ENCODE measurements at places on chromosomes 1 and 21.

GRCh38 chr1:26190373-26190987 is at the start of gene CATSPER4:
TSS of gene CATSPER4 (plus strand) at chr1:26190602. CDS start at chr1:26190628, 26 bp downstream.
- no peak for DNase-seq

GRCh38 chr1:58293388-58293787 is 253.1 kb downstream of the OMA1 start:
- no peak for DNase-seq

GRCh38 chr1:97427371-97427770 is 493.5 kb downstream of the DPYD start:
- no peak for DNase-seq

DNA sequence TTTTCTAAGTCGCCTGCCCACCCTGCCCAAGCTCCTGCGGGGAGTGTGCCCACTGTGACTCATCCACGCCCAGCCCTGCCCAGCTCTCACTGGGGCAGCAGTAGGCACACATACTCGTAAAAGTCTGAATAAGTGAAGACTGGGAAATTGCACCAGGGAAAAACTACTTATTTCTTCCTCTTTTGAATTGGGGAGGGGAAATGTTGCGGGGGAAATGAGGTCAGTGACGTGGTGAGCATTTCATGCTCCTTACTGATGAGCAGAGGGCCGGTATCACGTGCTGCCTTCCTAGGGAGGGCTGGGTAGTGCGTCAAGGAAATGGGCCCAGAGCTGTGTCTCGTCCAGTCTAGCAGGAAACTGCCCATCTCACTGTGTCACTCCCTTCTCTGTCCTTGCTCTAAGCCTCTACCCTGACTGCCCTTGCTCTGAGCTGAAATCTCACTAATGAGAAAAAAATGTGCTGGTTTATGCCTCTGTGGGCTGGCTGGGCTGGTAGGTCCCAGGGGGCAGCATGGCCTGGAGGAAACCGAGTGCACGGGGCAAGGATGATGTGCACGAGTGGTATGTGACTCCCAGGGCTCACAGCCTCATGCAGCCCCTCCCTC is 13.5 kb upstream of the TNFRSF1B start:
- DNase-seq = no peak

DNA sequence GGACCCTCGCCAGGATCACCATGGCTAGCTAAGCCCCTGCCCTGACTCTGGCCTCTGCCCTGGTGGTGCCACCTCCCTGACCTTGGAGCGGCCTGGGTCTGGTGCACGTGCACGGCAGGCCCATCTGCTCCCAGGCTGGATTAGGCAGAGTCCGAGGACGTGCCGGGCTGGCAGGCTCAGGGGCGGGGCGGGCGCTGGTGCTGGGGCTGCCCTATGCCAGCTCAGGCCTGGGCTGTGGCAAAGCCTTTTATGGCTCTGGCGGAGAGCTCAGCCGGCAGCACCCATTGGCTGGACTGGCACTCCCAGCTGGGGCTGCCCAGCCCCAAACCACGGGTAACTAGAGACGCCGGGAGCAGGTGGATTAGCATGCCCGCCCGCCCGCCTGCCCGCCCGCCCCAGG is 17.1 kb upstream of the EDN2 start:
- DNase-seq = no peak

GRCh38 chr1:31919591-31919990 is 18.6 kb downstream of the PTP4A2 start:
- DNase-seq = no peak

- DNase-seq = no peak
Observed at GRCh38 chr1:109623601-109624161, 4.0 kb downstream of the AMPD2 start.

DNA sequence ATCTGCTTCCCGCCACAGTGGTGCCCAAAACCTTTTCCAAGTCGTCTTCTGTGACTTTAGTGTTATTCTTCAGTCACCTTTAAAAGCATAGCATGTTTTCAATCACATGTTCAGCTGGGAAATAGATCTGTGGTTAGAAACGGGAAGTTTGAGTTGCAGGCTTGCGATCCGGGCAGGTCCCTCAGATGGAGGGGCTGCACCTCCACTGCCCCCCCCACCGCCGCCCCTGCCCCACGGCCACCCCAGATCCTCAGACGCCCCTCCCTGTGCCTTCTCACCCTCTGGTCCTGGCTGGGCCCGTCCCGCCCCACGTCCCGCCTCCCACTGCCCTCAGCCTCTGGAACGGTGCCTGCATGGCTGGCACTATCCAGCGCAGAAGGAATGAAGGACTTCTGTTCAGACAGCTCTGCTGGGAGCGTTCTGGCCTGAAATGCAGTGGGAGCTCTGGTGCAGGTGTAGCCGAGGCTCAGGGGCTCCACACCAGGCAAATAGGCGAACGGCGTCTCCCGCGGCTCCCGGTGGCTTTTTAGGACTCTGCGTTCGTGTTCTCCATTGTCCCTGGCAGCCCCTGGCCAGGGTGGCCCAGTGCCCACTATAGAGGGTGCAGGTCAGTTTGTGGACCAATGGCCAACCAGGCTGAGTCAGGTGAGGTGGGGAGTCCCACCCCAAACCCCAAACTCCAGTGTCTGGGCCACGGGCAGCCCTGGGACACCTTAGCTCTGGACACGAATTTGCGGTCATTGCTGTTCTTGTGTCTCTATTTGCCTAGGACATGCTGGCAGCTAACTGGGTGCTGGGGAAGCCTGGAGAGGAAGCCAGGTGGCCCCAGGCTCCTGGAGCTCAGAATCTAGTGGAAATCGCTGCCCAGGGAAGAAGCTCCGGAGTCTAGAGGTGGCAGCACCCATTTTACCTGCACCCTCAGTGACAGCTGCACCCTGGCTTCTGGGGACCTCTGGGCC is 67.1 kb downstream of the FAAP20 start:
- DNase-seq = no peak

DNA sequence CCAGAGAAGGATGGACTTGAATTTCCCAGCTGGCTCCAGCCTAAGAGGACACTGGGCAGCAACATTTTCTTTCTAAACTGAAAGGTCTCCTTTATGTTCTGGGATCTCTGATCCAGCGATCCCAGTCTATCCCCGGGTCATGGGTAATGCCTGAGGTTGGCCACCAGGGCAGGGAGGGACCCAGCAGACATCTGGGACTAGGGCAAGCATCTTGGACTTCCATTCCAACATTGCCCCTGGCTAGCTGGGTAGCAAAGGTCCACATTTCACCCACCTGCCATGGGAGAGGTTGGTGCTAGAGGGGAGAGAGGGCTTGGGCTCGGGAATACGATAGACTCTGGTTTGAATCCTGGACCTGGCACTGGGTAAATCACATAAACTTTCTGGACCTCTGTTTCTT is 84.6 kb downstream of the LRRN2 start:
- no peak for DNase-seq

- no peak for DNase-seq
Observed at GRCh38 chr1:235225299-235225698, 64.2 kb upstream of the RBM34 start.

DNA sequence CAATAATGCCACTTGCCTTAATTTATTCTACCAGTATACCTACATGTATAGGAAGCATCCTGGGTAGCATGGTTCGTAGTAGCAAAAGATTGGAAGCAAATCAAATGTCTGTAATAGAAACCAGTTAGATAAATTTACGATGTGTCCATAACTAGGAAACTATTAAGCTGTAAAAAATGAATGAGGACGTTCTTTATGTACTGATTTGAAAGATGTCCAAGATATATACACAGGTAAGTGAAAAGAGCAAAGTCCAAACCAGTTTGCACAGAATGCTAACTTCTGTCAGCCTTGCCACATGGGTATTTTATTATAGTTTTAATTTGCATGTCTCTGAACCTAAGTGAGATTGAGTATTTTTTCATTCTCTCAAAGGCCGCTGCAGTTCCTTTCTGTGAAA is 251.8 kb upstream of the IRF2BP2 start:
- no peak for DNase-seq

GRCh38 chr1:192984080-192984479 is 75.1 kb downstream of the UCHL5 start:
- no peak for DNase-seq

GRCh38 chr1:20486457-20487235 is 636 bp upstream of the CAMK2N1 start:
- DNase-seq = no peak

DNA sequence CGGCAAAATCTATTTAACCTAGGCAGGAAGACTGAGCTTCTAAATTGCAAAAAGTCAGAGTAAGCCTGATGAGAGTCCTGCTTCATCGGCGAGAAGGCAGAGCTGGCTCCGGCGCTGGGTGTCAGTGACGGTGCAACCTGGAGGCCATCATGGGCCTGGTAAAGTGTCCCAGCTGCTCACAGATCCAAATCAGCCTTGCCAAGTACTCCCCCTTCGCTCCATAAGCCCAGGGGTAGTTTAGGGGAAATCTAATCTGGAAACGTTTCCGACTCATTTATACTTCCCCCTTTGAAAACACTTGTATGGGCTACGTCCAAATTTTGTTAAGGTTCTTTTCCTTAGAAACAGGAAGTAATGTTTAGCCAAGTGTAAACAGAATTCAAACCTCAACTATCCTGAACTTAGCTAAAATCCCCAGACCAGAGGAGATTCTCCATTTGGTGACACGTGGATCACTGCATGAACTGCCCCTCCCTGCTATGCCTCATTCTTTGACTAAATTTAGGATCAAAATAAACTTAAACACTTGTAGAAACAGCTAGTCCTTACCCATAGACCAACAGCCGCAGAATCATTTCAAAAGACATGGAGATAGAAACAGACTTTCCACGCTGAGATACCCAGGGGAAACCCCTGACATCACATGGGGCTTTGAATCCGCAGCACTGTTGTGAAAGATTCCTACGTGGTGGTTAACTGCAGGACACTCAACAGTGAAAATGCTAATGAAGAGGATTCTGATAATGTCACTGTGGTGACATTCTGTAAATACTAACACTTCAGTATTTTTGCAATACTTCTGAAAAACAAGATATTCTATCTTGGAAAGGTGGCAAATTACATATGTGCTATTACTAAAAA is 172.7 kb downstream of the TGFBR3 start:
- no peak for DNase-seq

- DNase-seq = no peak
Observed at GRCh38 chr1:42786097-42786496, 1.3 kb downstream of the TMEM269 start.

DNA sequence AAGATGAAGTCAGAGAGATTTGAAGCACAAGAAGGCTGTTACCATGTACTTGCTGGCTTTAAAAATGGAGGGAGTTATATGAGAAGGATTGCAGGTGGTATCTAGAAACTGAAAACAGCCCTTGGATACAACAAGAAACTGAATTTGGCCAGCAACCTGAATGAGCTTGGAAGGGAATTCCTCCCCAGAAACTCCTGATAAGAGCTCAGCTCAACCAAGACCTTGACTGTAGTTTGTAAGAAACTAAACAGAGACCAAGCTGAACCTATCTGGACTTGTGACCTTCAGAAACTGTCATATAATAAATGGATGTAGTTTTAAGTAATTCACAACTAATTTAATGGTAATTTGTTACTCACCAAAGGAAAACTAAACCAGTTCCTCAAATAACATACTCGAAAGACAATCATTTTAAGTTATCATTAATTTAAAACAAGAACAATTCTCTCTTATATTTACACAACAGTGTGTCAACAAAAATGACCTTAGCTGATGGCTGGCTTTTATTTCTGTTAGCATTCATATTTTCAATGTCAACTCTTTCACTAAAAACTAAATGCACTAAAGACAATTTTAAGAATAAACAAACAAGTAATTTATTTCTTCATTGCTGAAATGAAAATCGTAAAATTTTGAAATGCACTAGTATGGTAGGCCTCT is 1218.4 kb upstream of the TMPRSS15 start:
- DNase-seq = no peak

DNA sequence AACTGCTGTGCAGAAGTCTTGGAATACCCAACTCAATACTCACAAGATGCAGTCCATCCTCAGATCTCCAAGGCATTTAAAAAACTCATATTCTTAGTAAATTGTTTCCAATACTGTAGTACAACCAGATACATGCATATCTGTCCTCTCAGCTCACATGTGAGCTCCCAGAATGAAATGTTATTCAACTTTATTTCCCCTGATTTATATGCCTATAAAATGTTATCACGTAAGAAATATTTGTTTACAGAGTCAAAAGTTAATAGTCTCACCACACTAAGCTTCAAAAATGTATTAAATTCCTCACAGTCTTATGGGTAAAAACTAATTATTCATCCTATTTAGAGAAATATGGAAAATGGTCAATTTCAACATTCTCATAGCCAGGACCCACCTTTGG is 56.6 kb downstream of the LTN1 start:
- no peak for DNase-seq

DNA sequence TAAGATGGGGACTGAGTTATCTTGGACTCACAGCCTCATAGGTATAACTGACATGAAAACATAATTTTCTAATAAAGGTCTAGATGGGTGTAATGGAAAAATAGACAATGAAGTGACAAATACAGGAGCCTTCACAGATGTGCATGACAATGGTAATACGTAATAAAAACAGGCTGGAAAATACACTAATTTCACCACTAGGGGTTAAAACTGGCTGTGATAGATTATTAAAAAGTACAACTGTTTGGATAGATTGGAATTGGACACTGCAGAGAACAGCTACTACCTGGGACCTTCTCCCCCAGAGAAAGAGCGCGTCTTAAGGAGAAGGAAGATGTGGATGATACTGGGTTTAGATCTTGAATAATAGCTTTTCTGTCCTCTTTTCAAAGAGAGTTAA is 9.8 kb downstream of the KAZN start:
- no peak for DNase-seq

GRCh38 chr1:163442895-163443294 is 121.1 kb downstream of the NUF2 start:
- no peak for DNase-seq

DNA sequence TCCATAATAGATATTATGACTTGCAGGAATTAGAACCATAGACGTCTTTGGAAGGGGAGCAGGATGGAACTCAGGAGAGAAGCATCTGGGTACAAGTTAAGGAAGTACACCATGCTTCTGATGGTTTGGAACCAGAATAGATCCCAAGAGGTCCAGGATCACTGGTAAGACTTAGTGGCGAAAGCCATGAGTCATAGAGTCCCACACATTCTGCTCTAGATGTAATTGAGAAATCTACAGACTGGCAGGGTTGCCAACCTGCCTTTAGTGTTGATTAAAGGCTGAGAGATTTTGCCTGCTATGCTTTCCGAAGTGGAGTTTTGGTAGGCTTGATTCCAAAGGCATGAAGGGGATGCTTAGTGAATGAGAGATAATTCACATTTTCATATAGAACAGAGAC is 57.1 kb upstream of the C1orf87 start:
- DNase-seq = no peak

GRCh38 chr1:65821386-65821785 is 28.7 kb downstream of the PDE4B start:
- DNase-seq = no peak

GRCh38 chr1:12640237-12640957 is 3.5 kb upstream of the AADACL4 start:
- DNase-seq = no peak

- DNase-seq = no peak
Observed at GRCh38 chr1:25541889-25542658, 1.3 kb upstream of the LDLRAP1 start.

DNA sequence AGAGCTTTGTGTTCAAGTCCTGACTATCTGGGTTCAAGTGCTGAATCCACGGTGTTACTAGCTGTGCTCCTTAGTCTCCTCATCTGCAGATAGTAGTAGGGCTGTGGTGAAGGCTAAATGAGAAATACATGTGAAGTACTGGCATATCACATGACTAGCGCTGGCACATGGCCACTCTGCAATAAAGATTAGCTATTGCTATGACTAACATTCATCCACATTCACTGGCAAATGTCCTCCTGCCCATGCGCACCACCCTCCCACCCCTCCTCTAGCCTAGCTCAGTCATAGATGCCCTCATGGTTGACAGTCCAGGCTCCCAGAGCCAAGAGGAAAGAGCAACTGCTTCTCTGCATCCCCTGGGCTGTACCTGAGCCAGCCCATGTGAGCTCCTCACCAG is 8.5 kb upstream of the COL8A2 start:
- DNase-seq = no peak

Measured in GM19239 (cell line).